Occipital lobe (tissue), 3 donors: ENCODE measurements at places on chromosomes 3 and 15. TPM values are rescaled to one million over a fixed set of nuclear protein-coding genes. Genes with fewer than 3 reads are reported as not detected.

DNA sequence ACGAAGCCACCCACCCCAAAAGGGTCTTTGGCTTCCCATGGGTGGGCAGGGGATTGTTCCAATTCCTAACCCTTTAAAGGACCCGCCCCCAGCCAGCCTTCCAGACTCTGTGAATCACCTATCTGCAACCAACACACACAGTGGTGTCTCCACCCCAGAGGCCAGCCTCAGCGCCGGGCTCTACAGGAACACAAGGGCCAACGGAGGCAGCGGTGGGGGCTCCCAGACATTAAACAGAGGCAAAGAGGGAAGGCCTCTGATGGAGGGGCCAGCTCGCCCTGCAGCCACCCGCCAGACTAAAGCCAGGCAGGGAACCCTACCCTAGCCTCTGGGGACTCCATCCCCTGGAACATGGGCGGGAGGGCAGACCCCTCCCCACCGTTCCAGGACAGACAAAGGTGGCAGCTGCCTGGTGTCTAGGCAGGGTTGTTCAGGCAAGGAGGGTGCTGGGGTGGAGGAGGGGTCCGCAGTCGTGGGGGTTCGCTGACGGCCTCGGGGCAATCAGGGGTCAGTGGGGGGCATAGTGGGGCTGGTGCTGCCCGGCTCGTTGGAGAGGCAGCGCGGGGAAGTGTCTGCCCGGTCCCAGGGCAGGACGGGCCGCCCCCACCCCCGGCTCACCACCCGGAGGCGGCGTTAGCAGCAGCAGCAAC, 448 bp downstream of the SHISA5 start:
- no peak for DNase-seq

DNA sequence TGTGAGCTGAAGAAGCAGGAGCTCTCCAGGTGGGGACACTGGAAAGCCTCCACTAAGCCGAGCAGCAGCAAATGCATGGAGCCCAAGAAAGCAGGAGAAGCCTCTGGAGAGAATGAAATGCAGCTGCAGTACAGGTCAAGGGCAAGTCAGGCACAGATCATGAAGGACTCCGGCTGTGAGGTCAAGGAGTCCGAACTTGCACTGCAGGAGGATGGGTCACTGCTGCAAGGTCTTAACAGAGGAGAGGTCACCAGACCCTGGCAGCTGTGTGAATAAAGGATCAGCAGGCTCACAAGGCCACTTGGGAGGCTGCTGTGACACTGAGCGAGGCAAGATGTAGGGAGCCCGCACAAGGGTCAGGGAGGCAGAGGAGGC, 24.7 kb upstream of the SLC41A3 start:
- DNase-seq: no peak

DNA sequence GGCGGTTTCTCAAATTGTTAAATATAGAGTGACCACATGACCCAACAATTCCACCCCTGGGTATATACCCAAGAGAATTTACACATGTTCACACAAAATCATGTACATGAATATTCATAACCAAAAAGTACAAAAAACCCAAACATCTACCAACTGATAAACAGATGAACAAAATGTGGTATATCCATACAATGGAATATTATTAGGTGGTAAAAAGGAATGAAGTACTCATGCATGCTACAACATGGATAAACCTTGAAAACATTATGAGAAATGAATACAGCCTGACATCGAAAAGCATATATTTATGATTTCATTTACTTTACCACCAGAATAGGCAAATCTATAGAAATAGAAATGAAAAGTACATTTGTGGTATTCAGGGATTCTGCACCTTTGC, 7.4 kb downstream of the PLCB2 start:
- DNase-seq: no peak

- DNase-seq: no peak
These were observed 63.1 kb downstream of the GPR160 start for GRCh38 chr3:170100944-170101343.

- no peak for DNase-seq
These were observed 12.1 kb upstream of the RYR3 start for GRCh38 chr15:33298631-33299030.

DNA sequence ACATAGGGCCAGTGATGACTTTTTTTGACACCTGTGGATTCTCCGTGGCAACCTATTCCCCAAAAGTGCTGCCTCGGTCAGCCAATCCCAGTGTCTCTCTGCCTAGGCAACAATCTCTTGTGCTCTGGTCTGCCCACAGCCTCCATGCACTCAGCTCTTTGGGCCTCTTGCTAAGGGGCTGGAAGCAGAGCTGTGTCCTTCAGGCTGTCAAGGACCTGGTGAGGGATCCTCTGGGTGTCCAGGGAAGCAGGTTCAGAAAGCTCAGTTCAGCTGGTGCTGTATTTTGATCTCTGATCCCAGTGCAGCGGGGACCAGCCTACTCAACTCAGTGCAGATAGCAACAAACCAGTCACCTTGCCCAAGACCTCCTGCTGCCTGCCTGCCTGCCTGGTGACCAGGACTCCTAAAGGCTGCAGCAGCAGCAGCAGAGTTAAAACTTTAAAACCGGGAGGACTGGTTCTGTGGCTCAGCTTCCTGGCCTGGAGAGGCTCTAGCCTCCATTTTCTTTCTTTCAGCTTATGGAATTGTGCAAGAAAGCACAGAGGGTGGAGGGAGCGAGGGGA, 6.2 kb downstream of the PAK6 start:
- no peak for DNase-seq

GRCh38 chr3:165553371-165553770, 283.9 kb downstream of the BCHE start:
- no peak for DNase-seq

GRCh38 chr3:42269647-42270046, 3.7 kb upstream of the CCK start:
- no peak for DNase-seq

DNA sequence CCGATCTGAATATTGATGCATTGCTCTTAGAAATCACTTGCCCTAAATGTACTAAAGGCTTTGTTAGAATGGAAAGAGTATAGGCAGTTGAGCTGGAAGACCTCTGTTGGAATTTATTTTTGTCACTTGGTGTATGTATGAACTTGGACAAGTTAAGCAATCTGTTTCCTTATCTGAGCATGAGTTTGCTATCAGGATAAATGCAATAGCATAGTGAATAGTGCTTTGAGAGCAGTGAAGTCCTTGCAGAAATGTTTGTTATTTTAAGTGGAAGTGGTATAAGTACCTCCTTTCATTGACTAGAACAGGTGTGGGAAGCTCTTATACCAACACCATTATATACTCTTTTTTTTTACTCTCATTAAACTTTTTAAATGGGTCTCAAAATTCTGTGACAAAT, 146.4 kb upstream of the ONECUT1 start:
- DNase-seq: no peak

DNA sequence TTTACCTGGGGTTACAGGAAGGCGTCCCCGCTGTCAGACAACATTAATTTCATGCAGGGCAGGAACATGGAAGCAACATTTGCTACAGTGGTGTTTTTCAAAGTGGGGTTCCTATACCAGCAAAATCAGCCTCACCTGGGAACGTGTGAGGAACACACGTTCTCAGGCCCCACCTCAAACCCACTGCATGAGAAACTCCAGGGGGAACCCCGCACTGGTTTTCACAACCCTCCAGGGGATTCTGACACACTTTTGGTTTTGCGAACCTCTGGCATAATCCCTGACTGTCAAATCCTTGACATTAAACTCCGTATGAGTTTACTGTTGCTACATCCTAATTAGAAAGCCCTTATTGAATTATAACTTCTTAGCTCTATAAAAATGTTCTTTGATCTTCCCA, 127.7 kb downstream of the LRRK1 start:
- no peak for DNase-seq

DNA sequence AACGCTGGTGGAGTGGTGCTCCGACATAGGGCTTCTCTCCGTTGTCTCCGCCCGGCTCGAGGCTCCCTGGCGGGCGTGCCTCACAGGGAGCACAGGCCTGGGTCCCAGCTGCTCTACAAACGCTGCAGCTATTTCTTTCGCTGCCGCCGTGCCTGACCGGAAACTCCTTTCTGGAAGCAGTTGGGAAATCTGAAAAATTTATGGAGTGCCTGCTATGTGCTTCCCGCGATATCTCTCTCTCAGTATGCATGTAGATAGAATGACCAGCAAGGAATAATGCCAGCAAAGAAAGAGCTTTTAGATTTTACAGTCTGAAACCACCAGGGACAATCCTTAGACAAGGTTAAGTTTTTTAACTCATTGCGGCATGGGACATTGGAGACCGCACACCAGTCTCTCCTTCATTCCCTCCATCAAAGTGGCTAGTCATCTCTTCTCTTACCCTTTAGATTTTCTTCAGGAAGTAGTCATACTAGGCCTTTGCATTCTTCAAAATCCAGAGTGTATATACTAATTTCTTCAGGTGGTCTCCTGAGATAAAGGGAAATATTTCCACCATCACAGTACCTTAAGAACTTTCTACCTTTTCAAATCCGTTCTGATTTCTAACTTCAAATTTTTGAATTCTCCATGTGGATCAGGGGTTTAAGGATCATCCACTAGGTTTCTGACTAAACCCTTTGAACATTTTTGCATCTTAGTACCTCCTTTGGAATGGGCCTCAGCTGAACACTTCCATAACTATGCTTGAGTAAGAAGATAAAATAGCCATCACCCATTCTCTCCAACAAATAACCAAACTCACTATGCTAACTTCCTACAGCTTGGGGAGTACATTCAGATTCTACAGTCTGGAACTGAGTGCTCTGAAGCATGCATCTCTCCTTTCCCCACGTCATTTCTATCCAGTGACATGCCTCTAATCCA, 1.1 kb upstream of the NPHP3 start:
- no peak for DNase-seq

- no peak for DNase-seq
These were observed 20.2 kb downstream of the NBEAL2 start for GRCh38 chr3:46999516-47000197.

- no peak for DNase-seq
These were observed 58.5 kb upstream of the CTSH start for GRCh38 chr15:79003301-79003700.

Gene GPR176
- 44.3 TPM for total RNA-seq

Gene CATSPER2
- total RNA-seq: 4.2 TPM

Gene ZNF662
- 20.4 TPM for total RNA-seq

Gene MOBP
- total RNA-seq: 0.94 TPM

Gene CHRFAM7A
- 3.9 TPM for total RNA-seq

Gene RTP1
- not detected for total RNA-seq

Gene TMIE
- 2.5 TPM for total RNA-seq
